ENCODE measurements at places on chromosomes 7 and 10. TPM values are rescaled to one million over a fixed set of nuclear protein-coding genes. Genes with fewer than 3 reads are reported as not detected.

The XRCC2 gene
- total RNA-seq = 5.0 TPM

The CADPS2 gene
- 15.5 TPM for total RNA-seq

The DRGX gene
- not detected for total RNA-seq

DNA sequence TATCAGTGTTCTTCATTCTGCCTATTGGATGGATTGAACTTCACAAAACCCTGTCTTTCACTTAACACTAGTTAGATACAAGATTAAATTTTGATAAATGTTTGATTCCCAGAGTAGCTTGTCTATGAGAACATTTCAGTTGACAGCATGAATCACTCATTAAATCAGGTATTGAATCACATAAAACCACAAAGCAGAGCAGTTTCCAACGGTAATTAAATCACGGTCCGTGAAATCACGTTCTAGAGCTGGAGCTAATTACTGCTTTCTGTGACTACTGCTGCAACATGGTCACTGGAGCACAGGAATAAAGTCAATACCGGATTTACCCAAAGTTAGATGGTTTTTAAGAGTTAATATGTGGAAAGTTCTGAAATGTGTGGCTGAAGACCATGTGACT lies 257.8 kb upstream of the PCDH15 start:
- H3K4me3 ChIP-seq = no peak overlapping the region
- no peak for DNase-seq
- H3K27ac ChIP-seq = no peak overlapping the region
- H3K4me1 ChIP-seq = no peaks in the 10 kb centered on the region
- no peaks in the 10 kb centered on the region for H3K27me3 ChIP-seq

DNA sequence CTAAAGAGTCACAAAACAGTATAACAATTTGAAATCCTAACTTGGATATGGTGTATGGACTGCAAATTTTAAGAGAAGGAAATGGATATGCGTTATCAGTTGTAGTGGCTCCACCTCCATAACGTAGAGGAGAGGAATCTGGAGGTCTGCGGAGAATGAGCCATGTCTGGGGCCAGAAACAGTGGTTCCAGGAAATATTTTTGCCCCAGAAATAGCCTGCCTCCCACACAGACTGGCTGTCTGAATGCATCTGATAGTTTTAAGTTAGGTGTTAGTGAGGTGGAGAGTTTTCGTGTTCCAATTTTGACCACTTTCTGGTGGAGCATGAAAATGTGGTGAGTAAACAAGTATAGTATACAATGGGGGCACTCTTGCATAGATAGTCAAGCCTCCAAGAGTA lies 1.6 kb downstream of the PHTF2 start:
- H3K4me1 ChIP-seq = peaks cover 88% of the 10 kb centered on the region
- peak overlapping the region; percentile 92 for H3K27ac ChIP-seq
- no peak for DNase-seq
- no peak overlapping the region for H3K4me3 ChIP-seq
- H3K36me3 ChIP-seq = peaks cover 2% of the 10 kb centered on the region

The AKR1C8 gene
- not detected for total RNA-seq
